Transverse colon (tissue), 4 donors: ENCODE measurements at places on chromosomes 12 and 14. TPM values are rescaled to one million over a fixed set of nuclear protein-coding genes. Genes with fewer than 3 reads are reported as not detected.

DNA sequence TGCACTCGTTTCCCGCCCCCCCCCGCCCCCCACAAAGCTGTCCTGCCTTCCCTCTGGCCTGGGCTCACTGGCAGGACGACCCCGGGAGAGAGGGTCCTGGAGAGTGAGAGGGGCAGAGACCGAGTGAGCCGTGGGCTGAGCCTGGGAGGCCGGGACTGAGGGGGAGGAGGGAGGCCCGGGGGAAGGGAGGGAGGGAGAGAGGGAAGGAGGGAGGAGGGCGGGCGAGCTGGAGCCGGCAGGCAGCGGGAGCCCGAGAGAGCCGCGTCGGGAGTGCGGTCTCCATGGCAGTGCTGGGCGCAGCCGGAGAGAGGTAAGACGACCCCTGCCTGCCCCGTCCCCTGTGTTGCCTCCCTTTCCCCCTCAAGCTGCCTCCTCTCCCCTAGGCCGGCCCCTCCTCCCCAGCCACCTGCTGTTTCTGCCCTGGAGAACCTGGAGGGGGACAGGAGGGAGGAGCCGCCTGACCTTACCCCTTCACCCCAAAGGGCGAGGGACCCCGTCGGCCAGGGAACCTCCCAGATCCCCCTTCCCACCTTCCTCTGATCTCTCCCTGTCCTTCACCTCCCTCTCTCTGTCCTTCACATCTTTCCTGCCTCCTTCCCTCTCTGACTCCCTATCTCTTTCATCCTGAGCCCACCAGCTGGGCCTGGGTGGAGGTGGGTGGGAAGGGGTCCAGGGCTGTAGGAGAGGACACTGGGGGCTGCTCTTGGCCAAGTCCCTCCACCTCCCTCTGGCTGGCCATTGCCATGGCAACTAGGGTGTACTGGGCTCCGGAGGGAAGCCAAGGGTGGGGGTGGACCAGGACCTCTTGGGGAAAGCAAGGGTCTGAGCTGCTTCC is at the start of gene GPR162:
Gene GPR162, plus strand, starts transcription at position 231 of the 835 bp plus-strand sequence. CDS start 2,078 bp downstream, outside the sequence.
- DNase-seq, result peak; percentile 48

GRCh38 chr14:90159146-90159545 is 97.2 kb upstream of the PSMC1 start:
- no peak for DNase-seq

DNA sequence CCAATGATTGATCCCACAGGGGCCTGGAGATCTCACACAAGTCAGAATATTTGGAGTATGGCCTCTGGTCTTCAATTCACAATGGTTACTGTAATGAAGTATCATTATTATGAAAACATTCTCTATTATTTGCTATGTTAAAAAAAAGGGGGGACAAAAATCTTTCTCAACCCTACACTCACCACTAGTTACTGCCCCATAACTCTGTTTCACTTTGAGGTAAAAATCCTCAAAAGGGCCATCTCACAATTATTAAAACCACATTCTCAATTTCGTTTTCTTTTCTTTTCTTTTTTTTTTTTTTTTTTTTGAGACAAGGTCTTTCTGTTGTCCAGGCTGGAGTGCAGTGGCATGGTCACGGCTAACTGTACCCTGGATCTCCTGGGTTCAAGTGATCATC is 59.6 kb upstream of the KCNC2 start:
- DNase-seq, result no peak

DNA sequence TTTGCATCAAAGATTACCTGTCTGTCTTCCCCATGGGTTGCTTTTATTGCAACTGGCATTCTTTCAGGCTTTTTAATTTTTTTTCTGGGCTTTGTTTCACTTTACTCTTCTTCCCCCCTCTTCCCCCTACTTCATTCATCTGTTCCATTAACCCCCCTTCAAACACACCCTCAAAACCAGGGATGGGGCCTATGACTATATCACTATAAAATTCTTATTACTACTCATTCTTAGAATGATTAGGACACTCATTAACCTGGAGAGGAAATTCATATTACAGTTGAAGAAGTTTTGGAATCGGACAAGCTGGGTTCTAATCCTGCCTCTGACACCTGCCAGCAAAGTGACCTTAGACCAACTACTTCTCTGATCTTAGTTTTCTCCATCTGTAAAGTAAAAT is 24.8 kb upstream of the MDM1 start:
- DNase-seq, result no peak

- no peak for DNase-seq
These were observed 97.2 kb upstream of the KITLG start for GRCh38 chr12:88677464-88677863.

- peak; percentile 10 for DNase-seq
These were observed 41.8 kb downstream of the EFCAB11 start for GRCh38 chr14:89912667-89913211.

DNA sequence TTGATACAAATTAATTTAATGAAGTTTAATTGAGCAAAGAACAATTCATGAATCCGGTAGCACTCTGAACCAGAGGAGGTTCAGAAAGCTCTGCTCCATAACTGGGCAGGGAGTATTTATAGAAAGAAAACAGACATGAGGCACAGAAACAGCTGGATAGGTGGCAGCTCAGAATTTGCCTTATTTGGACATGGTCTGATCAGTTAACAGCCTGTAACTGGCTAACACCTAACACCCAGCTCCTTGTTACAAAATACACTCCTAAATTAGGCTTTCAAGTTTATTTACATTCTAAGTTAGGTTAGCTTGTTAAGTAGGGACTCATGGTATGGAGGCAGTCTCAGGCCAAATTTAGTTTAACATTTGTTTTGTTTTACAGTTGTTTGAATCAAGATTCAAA is 67.8 kb upstream of the TMCC3 start:
- no peak for DNase-seq

DNA sequence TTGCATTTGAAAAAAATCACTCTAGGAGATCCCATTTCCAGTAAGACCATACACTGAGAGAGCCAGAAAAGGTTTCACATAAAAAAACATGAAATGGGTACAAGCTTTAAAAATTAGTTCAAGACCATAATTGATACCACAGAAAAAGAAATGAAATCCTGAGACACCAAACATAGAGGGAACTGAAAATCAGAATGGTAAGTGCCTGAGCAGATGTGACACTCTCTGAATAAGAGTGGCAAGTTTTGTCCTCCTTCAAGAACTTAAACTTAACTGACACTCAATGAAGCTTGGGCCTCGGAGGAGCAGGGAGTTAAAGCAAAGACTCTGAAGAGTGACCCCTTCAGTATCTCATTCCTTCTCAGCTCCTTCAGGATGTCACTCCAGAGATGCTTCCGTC is 23.2 kb upstream of the PTGDR start:
- DNase-seq, result no peak

- no peak for DNase-seq
These were observed 130.8 kb upstream of the TRHDE start for GRCh38 chr12:72141381-72141780.

DNA sequence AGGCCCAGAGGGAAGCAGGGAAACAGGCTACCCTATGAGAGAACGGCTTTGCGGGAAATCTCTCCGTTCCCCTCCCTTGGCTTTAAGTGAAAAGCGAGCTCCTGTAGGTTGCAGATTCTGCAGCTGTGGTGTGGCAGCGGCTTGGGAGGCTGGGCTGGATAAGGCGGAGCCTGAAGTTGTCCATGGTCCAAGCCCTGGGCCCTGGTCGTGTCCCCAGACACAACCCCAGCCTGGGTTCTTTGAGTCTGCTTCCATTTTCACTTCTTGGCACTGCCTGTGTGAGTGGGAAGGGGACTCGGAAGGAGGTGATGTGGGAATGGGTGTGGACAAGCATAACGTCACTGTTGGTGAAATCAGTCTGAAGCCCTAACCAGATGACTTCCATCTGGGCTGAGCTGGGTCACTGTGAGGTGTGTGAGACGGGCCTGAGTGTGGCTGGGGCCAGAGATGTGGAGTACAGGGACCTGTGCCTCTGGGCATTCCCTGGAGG is 43.0 kb upstream of the CTDSP2 start:
- peak; percentile 71 for DNase-seq

GRCh38 chr14:69674546-69675244 is 63.3 kb downstream of the SUSD6 start:
- DNase-seq, result no peak

GALNT8 gene
- total RNA-seq, result 3.5 TPM
